ENCODE measurements at places on chromosomes 6 and 20.
A peak's percentile ranks its signal among the peaks of the same experiment; 100 is the strongest.

DNA sequence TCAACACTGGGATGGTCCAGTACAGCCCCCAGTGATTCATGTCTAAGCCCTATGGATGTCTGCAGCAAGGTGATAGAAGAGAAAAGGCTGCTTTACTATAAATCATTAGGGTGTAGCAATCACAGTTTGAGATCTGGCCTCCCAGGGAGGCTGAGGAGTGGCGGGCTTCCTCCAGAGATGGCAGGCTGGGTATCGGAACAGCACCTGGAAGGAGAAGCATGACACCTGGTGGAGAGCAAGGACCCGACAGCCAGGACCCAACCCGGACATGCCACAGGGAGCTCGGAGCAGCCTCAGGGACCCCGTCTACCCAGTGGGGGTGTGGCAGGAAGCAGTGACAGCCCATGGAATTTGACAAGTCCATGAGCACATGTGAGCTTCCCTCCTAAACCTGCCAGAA lies 114.8 kb upstream of the CD93 start:
- DNase-seq = peak; percentile 72

- no peak for DNase-seq
Observed at GRCh38 chr20:21391972-21392352, 5.4 kb downstream of the NKX2-4 start.

- peak; percentile 62 for DNase-seq
Observed at GRCh38 chr6:131923356-131923755, 27.8 kb downstream of the CCN2 start.

GRCh38 chr20:62704341-62704948 lies 4.2 kb upstream of the NTSR1 start:
- DNase-seq = peak; percentile 63

DNA sequence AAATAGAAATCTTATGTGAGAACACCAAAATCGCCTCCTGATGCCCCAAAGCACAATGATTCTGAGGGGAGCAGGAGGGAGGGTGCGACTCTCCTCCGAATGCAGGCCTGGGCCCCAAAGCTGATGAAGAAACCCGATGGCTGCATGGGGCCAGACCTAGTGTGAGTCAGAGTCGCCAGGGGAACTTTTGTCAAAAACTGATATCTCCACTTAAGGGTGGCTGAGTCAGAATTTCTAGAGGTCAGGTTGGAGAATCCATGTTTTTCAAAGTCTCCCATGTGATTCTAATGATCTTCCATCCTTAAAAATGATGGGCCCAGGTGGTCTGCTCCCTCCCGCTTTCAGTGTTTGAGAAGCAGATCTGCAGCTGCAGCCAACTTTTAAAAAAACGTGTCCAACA lies 172.8 kb downstream of the BACH2 start:
- no peak for DNase-seq

- DNase-seq = no peak
Observed at GRCh38 chr20:25033265-25033923, 24.5 kb downstream of the ACSS1 start.

- DNase-seq = no peak
Observed at GRCh38 chr6:100175814-100176310, 181.8 kb upstream of the MCHR2 start.

- no peak for DNase-seq
Observed at GRCh38 chr6:5763871-5764270, 242.9 kb downstream of the NRN1 start.

DNA sequence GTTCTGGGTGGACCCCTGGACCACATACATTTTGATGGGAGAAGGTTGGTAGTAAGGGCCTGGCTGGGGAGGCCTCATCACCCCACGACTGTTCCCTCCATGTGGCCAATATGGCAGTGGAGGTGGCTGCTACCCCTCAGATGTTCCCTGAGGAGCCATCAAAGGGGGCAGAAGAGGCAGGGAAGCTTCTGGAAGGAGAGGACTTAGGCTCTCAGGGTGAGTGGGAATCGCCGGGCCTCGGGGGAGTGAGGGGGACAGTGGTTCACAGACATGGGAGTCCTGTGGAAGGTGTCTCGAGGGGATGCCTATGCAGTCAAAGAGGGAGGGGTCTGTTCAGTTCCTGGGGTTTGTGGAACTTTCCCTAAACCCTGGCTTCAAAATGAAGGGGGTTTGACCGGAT lies 32.9 kb upstream of the FRMD1 start:
- no peak for DNase-seq

GRCh38 chr20:4127344-4127743 lies 112.0 kb upstream of the RNF24 start:
- DNase-seq = no peak

DNA sequence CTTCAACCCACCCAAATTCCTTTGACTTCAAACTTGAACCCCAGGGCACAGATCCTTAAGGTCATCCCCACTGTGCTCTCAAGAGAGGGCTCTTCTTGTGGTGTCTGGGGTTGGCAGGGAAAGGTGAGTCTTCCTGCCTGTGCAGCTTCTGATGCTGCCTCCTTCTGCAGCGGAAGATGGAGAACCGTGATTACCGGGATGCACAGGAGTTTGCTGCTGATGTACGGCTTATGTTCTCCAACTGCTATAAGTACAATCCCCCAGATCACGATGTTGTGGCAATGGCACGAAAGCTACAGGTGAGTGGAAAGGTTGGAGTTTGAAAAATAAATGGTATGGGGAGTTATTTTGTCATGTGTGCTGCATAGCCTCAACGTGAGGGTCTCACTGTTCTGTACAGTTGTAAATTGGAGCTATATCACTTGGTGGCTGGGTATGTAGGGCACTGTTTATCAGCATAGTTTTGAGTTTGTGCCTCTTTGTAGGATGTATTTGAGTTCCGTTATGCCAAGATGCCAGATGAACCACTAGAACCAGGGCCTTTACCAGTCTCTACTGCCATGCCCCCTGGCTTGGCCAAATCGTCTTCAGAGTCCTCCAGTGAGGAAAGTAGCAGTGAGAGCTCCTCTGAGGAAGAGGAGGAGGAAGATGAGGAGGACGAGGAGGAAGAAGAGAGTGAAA lies 9.0 kb downstream of the BRD2 start:
- no peak for DNase-seq

DNA sequence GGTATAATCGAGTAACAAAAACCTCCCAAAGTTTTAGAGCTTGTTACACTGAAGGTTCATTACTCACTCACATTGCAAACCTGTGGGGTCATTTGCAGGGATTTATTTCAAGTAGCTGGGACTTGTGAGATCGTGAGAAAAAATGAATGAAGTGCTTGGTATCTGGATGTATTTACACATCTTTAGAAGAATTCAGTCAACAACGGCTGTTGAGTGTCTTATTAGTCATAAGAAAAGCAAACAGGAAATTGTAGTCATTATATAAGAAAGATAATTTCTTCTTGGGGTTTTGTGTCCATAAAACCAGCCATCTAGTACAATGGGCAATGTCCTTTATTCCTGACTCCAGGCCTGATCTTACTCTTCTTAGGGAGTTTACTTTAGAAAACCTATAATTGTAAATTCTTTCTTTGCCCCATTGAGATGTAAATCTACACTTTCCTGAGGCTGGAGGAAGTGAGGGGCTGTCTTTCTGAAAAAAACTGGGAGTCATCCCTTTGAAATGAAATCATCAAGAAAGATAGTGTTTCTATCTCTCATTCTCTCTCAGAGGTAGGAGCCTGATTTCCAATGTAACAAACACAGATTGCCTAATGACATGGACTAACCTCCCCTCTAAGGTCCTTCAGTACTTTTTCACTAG lies 202.5 kb upstream of the ASCC3 start:
- DNase-seq = no peak

GRCh38 chr6:116400328-116400727 lies 29.6 kb downstream of the DSE start:
- no peak for DNase-seq

DNA sequence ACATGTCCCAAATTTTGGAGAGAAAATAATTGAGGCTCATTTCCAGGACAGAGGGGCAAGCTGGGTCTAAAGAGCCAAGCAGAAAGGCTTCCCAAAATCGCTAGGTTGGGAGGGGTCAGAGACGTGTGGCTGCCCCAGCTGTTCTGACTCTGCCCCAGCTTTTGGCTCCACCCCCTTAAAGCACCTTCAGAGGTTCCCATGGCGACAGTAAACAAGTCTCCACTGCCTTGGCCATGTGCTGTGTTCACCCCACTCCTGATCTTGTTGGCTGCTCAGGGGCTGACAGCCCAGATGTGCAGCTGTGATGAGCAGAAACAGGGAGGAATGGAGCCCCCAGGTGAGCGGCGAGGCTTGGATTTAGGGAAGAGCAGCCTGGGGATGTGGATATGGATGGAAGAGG lies 72.8 kb upstream of the SPTLC3 start:
- DNase-seq = peak; percentile 23

- DNase-seq = no peak
Observed at GRCh38 chr20:19141998-19142397, 70.4 kb upstream of the SLC24A3 start.

- DNase-seq = no peak
Observed at GRCh38 chr20:49698477-49698876, 15.2 kb downstream of the B4GALT5 start.

DNA sequence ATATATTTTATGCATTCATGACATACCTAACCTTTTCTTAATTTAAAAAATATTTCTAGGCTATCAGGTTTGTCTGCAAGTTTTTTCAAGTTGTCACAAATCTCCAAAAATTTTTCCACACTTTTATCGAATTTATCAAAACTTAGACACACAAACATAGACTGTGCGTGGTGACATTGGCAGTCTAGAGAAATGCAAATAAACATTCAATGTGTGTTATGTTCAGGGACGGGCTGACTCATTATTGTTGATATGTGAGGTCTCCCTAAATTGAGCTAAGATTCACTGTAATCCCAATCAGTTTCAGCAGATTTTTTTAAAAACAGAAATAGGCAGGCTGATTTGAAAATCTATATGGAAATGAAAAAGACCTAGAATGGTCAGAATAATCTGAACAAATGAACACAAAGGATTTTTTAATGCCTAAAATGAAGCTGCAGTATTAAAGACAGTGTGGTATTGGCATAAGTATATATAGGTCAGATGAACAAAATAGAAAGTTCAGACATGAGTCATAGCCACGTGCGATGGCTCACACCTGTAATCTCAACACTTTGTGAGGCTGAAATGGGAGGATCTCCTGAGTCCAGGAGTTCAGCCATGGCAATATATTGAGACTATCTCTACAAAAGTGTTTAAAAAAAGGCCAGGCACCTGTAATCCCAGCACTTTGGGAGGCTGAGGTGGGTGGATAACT lies 19.2 kb downstream of the BLTP3A start:
- DNase-seq = no peak

GRCh38 chr20:23640018-23640601 lies 2.4 kb upstream of the CST3 start:
- DNase-seq = no peak

GRCh38 chr20:37220731-37221130 lies 40.9 kb downstream of the GHRH start:
- DNase-seq = no peak

- peak; percentile 49 for DNase-seq
Observed at GRCh38 chr6:159633196-159633595, 59.8 kb downstream of the SOD2 start.

- no peak for DNase-seq
Observed at GRCh38 chr6:159595173-159595572, 97.9 kb downstream of the SOD2 start.

DNA sequence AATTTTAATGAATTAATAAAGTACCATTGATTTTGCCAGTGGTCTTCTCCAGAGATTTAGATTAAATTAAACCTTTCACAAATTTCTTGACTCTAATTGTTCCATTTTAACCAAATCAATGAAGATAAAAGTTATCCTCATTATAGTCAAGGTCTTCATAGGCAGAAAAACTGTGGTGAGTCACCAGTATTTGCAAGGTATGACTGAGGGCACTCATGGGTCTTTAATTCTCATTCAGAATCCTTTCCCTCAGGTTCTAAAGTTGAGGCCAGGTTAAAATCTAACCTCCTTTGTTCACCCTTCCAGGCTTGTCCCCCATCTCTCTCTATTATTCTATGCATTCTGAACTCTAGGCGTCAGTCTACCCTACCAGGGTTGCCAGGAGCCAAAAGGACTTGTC lies 93.9 kb downstream of the JAG1 start:
- DNase-seq = no peak

DNA sequence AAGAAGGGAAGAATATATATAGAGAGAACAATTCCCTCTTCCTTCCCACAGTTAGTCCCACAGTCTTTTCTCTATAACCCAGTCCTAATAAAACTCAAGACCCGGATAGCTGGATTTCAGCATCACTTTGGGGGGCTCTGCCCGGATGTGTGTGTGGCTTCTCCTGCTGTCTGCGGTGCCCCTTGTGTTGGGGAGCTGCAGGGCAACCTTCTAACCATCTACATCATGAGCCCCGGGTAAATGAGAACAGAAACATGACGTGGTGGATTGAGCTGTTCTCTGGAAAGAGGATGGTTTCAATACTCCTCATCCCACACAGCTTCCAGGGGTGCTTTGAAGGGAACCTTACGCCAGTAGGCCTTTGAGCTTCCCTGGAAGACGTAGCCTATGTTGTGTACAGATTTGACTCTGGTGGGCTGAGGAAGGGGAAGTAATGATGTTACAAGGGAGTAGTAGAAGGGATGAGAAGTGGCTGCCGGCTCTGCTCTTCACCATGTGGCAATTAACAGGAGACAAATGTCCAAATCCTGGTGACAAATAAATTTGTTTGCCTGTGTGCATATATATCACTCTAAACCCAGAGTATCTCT lies 13.5 kb upstream of the PRDM1 start:
- no peak for DNase-seq

GRCh38 chr6:119243037-119243436 lies 106.5 kb downstream of the MAN1A1 start:
- DNase-seq = no peak

DNA sequence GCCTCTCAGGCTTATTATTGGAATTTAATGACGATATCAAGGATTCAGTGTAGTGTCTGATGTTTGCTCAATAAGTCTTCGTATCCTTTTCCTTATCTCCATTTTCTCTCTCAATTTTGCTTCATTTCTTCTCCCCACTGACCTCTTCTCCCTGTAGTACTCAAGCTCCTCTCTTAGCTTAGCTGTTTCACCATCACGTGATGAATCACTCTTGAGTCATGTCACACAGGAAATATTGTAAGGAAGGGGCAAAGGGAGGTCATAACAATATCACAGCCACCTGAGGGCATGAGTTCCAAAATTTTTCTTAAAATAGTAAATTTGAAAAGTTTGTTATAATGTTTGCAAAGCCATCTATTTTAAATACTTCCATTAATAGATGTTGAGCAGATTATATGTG lies 392.2 kb upstream of the MARCKS start:
- no peak for DNase-seq

Measured in iPS-NIHi11 (cell line).